ENCODE measurements at places on chromosomes 16 and 17. TPM values are rescaled to one million over a fixed set of nuclear protein-coding genes. Genes with fewer than 3 reads are reported as not detected.

DNA sequence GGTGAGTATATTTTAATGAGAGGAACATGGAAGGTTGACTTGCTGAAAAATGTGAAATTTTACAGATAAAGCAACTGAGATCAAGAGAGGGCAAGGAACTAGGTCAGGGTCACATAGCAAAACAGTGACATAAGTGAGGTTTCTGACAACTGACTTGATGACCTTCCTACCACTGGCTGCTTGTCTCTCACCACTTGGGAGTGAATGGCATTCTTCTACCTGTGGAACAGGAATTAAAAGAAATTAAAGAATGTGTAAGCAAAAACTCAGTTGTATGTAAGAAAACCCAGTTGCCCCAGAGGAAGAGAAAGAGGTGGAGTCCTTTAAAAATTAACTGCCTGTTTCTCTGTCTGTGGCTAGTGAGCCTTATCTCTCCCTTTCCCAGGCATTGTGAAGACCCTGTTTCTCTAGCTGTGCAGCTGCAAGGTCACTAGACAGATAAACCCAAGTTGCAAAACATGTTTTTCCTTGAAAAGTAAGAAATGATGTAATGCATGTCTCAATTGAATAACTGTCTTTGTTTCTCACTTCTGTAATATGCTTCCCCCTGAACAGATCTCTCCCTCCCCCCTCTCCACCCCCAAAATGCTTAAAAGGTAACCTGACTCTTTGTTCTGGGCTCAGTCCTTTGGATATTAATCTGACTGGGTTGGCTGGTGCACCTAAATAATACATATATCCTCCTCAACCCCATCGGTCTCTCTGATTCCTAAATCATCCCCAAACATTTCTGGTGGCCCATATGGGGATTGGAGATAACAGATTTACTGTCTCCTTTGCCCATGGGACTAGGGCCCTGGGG, 23.4 kb downstream of the ACSM1 start:
- no peak for DNase-seq

GRCh38 chr17:9371019-9371418, 204.6 kb downstream of the STX8 start:
- peak; percentile 45 for DNase-seq

- DNase-seq: no peak
Measured at GRCh38 chr16:79130616-79131015, 469.9 kb downstream of the MAF start.

Gene CAVIN1
- 47.8 TPM for total RNA-seq

DNA sequence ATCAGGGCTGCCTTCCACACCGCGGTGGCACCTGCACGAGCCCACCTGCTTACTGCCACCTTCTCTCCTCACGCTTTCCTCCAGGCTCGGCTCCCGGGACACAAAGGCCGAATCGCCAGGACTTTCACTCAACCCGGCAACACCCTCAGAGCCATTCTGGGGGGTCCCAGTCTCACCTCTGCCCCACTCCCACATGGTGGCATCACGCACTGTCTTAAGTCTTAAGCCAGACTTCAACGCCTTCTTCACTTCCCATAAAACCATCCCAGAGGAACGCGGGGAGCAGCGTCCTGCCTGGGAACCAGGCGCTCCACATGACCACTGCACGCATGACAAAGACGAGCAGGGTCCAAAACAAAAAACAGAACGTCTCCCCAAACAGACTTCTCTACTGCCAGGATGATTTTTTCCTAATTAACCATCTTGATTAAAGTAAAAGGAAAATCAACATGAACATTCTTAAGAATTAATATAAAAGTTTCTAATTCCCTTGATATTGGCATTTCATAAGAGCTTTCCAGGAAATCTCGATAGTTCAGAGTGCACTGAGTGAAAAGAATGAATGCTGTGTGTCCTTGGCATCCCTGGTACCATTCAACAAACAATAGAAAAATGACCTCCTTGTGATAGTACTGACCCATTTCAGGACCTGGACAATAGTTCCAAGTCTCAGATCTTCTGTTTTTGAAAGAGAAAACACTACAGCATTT, 2.6 kb downstream of the CANT1 start:
- DNase-seq: no peak

- peak; percentile 80 for DNase-seq
Measured at GRCh38 chr17:80068301-80069222, 32.1 kb downstream of the CCDC40 start.

- DNase-seq: no peak
Measured at GRCh38 chr17:66724581-66725341, 110.2 kb upstream of the CACNG5 start.

Gene TNFRSF13B
- total RNA-seq: not detected

DNA sequence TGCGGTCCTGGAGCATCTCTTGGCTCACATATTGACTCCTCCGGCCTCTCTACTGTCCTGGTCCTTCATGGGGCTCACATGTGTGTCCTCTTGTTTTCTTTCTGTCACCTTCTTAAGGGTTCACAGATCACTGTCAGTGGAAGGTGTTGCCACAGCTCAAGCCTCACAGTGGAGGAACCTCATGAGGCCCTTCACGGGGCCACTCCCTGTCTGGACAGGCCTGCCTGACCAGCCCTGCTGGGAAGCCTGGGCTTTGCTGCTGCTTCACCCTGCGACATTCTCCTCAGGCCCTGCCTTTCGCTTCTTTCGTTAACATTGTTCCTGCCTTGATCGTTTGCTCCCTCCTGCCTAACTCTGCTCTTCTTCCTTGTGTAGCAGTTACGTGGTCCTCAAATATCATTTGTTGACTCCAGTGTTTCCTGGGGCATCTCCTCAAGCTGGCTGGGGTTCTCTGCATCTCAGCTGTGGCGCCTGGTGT, 55.9 kb downstream of the WDR45B start:
- no peak for DNase-seq

DNA sequence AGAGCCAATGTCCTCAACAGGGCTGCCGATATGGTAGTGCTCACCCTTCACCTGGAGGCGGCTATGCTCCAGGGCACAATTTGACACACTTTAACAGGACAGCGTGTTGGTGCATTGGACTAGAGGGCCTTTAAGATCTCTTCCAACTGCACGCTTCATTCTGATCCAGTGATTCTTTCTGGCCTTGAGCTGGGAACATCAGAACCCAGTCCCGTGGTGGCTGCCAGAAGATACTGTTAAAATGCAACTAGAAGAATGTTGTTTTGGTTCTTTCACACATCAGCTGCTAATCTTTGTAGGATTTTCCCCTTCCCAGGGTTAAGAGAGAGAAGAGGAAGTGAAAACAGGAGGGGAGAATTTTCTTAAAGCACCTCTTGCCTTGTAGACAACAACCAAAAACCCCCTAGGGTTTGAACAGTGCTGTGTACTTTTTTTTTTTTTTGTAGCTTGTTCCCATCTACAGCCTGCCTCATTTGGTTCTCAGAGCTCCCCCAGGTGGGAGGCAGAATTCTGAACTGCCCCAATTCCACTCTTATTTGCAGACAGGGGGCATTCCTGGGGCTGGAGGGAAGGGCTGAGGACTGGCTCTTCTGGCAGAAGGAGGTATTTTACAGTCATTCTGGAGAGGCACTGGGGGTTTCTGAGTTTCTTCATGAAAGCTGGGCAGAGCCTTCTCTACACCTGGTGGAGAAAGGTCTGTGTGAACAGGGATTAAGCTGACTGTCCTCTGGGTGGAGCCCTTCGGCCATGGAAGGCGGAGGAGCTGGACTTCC, 32.4 kb downstream of the SMARCE1 start:
- peak; percentile 26 for DNase-seq
